ENCODE measurements at places on chromosomes 1 and 21. TPM values are rescaled to one million over a fixed set of nuclear protein-coding genes. Genes with fewer than 3 reads are reported as not detected.

The INSRR gene
- 1.1 TPM for total RNA-seq

DNA sequence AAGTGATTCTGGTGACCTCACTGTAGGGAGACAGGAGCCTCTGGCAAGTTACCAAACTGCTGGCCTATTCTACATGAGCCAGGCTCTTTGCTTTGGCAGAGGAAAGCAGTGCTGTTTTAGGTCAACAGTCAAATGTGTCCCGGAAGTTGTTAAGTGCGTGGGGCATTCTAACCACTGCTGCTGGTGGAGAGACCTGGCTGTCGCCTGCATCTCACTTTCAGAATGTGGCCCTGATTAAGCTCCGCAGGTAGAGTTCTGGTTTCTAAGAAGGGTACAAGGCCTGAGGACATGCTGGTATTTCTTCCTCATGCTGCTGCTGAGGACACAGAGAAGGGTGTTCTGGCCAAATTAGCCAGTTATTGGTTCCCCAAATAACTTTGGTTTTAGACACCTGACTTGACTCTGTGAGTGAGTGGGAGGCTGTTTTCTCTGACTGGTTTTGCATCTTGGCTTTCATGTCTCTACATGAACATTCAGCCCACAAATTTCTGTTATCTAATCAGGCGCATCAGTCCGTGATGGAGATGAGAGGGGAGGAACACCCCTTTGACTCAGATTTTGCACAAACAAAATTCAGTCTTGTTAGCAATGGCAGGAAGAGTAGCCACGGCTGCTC lies 120.8 kb downstream of the LMO4 start:
- DNase-seq: peak; percentile 11
- H3K4me3 ChIP-seq: no peak overlapping the region
- peaks cover 2% of the 10 kb centered on the region for H3K27me3 ChIP-seq
- peak overlapping the region; percentile 74 for H3K27ac ChIP-seq
- H3K4me1 ChIP-seq: peaks cover 19% of the 10 kb centered on the region

The CD1B gene
- not detected for total RNA-seq

- no peaks in the 10 kb centered on the region for H3K27me3 ChIP-seq
- H3K4me1 ChIP-seq: no peaks in the 10 kb centered on the region
- H3K27ac ChIP-seq: no peak overlapping the region
- no peak overlapping the region for H3K4me3 ChIP-seq
- H3K36me3 ChIP-seq: no peaks in the 10 kb centered on the region
Observed at GRCh38 chr1:98962156-98962555, 42.5 kb downstream of the PLPPR5 start.

DNA sequence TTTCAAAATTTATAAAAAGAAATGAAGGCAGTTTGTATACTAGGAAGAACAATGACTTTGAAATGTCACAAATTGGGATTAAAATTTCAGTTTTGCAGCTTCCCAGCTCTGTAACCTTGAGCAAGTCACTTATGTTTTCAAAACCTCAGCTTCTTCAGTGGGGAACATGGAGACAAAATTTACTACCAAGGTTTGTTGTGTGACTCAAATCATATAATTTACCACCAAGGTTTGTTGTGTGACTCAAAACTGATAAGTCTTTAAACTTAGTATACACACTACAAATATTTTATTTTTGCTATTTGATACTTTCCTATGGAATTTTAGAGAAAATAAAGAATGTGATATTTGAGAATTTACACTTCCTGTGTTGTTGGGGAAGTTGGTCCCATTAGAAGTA lies 219.9 kb downstream of the KCTD3 start:
- DNase-seq: no peak
- H3K27me3 ChIP-seq: no peaks in the 10 kb centered on the region
- H3K4me3 ChIP-seq: no peak overlapping the region
- H3K36me3 ChIP-seq: no peaks in the 10 kb centered on the region
- H3K4me1 ChIP-seq: no peaks in the 10 kb centered on the region

- H3K4me1 ChIP-seq: peaks cover 20% of the 10 kb centered on the region
- H3K27ac ChIP-seq: peak overlapping the region; percentile 5
- H3K4me3 ChIP-seq: no peak overlapping the region
- no peak for DNase-seq
- peaks cover 1% of the 10 kb centered on the region for H3K27me3 ChIP-seq
- no peaks in the 10 kb centered on the region for H3K36me3 ChIP-seq
Observed at GRCh38 chr1:181392613-181393220, 90.6 kb upstream of the CACNA1E start.

The ARL8A gene
- total RNA-seq: 57.9 TPM

GRCh38 chr1:190000365-190000872 lies 477.2 kb downstream of the BRINP3 start:
- no peaks in the 10 kb centered on the region for H3K4me1 ChIP-seq
- no peak for DNase-seq
- H3K4me3 ChIP-seq: no peak overlapping the region
- no peaks in the 10 kb centered on the region for H3K36me3 ChIP-seq

DNA sequence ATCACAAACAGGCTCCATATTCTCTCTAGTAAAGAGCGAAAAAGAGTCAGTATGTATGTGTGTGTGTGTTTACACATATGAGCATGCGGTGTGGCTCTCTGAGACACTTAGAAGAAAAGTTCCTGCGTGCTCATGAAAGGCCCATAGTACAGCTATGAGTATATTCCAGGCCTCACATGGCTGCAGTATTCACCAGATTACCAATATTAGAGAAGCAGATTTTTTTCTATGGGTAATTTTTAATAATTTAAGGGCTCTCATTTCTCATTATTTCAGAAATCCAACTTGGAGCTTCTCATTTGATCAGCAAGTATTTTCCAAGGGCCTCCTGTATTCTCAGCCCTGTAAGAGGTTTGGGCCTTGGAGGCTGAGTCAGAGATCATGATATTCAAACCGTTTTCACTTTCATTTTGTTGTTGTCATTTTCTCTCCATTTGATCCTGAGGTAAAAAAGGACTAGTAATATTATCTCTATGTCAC lies 232.9 kb upstream of the SGIP1 start:
- H3K27ac ChIP-seq: peak overlapping the region; percentile 82
- peaks cover 40% of the 10 kb centered on the region for H3K4me1 ChIP-seq
- DNase-seq: peak; percentile 21
- H3K27me3 ChIP-seq: no peaks in the 10 kb centered on the region
- H3K4me3 ChIP-seq: peak overlapping the region; percentile 68
- no peaks in the 10 kb centered on the region for H3K36me3 ChIP-seq

DNA sequence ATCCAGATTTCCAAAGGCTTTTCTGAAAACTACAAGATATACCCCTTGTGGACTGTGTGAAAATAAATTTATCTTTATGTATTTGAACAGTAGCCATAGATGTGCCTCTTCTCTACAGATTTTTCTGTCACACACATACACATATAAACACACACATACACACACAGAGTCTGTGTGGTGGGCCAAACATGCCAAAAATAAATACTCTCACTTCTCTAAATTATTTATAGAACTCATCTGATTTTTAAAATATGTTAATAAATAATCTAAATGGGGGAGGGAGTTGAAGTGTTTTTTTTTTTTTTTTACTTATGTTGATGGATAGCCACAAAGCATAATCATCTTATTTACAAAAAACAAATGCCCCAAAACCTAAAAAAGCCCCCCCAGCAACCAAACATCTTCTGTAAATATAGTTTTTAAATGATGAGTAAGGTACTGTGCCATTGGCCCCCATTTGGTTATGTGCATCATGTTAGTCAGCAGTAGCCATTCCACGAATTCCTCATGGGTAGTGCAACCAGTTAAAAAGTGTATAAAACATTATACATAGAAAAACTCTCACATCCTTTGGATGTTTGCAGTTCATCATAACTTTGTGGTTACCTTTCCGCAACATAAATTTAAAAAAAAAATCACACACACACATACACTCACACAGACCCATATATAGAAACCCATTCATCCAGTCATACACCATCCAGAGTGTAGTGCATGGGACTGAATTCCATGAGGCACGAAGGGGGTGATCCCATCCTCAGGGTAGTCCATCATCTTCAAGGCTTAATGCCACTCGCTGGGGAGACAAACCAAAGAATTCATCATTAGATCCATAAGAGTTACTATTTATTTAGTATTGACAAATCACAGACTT lies 8.2 kb upstream of the MAGOH start:
- no peak overlapping the region for H3K27ac ChIP-seq
- H3K4me3 ChIP-seq: no peak overlapping the region
- no peaks in the 10 kb centered on the region for H3K4me1 ChIP-seq
- H3K27me3 ChIP-seq: no peaks in the 10 kb centered on the region

DNA sequence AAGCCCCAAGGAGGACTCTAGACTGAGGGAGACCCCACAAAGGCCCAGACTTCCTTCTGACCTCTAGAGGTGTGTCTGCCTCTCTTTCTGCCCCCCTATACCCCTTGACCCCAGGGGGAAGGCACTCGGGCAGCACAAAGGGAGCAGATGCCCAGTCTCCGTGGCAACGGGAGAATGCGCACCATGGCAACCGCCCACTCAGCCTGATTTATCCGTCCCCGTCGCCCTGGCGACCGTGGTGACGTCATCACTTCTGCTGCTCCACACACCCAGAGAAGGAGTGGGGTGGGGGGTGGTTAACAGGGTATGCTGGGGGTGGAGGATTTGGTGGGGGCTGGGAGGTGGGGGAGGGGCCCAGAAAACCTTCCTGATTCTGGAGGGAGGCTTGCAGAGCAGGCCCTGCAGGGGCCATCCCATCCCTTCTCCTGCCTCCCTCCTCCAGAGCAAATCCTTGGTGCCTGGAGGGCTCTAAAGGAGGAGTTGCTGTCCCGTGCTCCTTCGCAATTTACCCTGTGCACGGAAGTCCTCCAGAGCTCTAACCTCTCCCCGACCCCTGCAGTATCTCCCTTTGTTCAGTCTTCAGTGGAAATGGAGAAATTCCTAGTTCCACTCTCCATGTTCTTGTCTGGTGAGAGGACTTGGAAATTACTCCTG lies 6.3 kb downstream of the CELF3 start:
- H3K27ac ChIP-seq: no peak overlapping the region
- no peaks in the 10 kb centered on the region for H3K36me3 ChIP-seq
- peaks cover 8% of the 10 kb centered on the region for H3K27me3 ChIP-seq
- H3K4me3 ChIP-seq: no peak overlapping the region
- DNase-seq: no peak
- H3K4me1 ChIP-seq: no peaks in the 10 kb centered on the region

- no peaks in the 10 kb centered on the region for H3K27me3 ChIP-seq
- peaks cover 58% of the 10 kb centered on the region for H3K36me3 ChIP-seq
- peaks cover 42% of the 10 kb centered on the region for H3K4me1 ChIP-seq
- peak overlapping the region; percentile 9 for H3K27ac ChIP-seq
Observed at GRCh38 chr1:21262293-21263051, 27.8 kb downstream of the ECE1 start.

The CASZ1 gene
- 9.9 TPM for total RNA-seq

The HSD3B2 gene
- not detected for total RNA-seq

DNA sequence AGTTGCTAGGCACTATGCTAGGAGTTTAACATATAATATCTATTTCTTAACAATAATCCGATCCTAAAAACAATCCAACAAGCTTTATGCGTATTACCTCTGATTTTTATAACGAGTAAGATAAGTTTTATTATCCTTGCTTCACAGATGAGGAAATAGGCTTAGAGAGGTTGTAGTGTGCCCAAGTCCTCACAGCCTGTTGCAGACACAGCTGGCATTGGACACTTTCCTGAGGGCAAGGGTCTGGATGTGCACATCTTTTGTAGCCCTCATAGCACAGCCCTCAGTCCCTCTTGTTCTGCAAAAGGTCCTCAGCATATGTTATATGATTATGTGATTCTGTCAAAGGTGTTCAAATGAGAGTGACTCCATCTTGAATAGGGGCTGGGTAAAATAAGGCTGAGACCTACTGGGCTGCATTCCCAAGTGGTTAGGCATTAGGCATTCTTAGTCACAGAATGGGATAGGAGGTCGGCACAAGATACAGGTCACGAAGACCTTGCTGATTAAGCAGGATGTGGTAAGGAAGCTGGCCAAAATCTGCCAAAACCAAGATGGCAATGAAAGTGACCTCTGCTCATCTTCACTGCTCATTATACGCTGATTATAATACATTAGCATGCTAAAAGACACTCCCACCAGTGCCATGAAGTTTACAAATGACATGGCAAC lies 75.7 kb upstream of the F3 start:
- no peak for DNase-seq
- peaks cover 12% of the 10 kb centered on the region for H3K4me1 ChIP-seq
- H3K27me3 ChIP-seq: peaks cover 1% of the 10 kb centered on the region
- H3K4me3 ChIP-seq: no peak overlapping the region
- H3K27ac ChIP-seq: no peak overlapping the region
- no peaks in the 10 kb centered on the region for H3K36me3 ChIP-seq

GRCh38 chr1:9691108-9691445 lies 39.5 kb downstream of the PIK3CD start:
- H3K27ac ChIP-seq: peak overlapping the region; percentile 90
- H3K4me3 ChIP-seq: peak overlapping the region; percentile 81
- peaks cover 57% of the 10 kb centered on the region for H3K4me1 ChIP-seq
- no peak for DNase-seq
- peaks cover 44% of the 10 kb centered on the region for H3K36me3 ChIP-seq

DNA sequence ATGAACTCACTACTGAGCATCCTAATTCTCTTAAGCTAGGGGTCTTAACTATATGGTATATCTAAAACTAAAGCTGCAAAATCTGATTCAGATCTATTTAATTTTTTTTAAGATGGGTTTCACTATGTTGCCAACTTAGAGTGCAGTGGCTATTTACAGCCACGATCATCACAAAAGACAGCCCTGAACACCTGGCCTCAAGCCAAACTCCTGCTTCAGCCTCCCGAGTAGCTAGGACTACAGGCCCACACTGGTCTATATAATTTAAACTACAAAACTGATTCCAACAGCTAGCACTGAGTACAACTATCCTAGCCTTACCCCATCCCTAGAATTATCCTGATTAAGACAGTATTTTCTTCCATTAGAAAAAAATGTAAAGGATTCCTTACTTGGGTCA lies 37.1 kb downstream of the EIF4G3 start:
- DNase-seq: no peak
- H3K4me1 ChIP-seq: no peaks in the 10 kb centered on the region
- no peak overlapping the region for H3K4me3 ChIP-seq
- H3K27me3 ChIP-seq: no peaks in the 10 kb centered on the region
- peaks cover 33% of the 10 kb centered on the region for H3K36me3 ChIP-seq
- H3K27ac ChIP-seq: no peak overlapping the region

- H3K4me1 ChIP-seq: peaks cover 15% of the 10 kb centered on the region
- H3K4me3 ChIP-seq: no peak overlapping the region
- no peak for DNase-seq
- H3K36me3 ChIP-seq: peaks cover under 1% of the 10 kb centered on the region
- H3K27me3 ChIP-seq: no peaks in the 10 kb centered on the region
Observed at GRCh38 chr1:241608379-241609033, 31.7 kb downstream of the CHML start.

- H3K4me3 ChIP-seq: no peak overlapping the region
- no peaks in the 10 kb centered on the region for H3K27me3 ChIP-seq
- peaks cover 4% of the 10 kb centered on the region for H3K4me1 ChIP-seq
- DNase-seq: no peak
Observed at GRCh38 chr1:14983277-14983676, 170.3 kb upstream of the TMEM51 start.

The SHE gene
- 0.05 TPM for total RNA-seq

DNA sequence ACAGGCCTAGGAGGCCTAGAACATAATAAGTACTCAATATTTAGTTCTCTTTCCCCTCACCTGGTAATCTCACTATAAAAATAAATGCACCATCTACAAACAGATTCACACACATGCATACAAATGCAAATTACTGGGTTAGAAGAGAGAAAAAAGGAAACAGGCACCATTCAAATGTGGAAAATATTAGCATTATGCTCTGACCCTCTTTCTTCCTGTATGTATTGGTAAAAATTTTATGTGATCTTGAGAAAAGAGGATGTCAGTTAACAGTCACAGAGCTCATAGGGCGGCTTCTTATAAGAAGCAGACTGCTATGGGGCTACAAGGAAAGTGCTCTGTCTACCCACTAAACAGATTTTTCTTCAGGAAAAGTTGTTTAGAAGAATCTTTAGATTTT lies 565.4 kb downstream of the LMO4 start:
- no peaks in the 10 kb centered on the region for H3K4me1 ChIP-seq
- no peak overlapping the region for H3K4me3 ChIP-seq
- DNase-seq: no peak
- no peaks in the 10 kb centered on the region for H3K36me3 ChIP-seq
- H3K27me3 ChIP-seq: peaks cover 1% of the 10 kb centered on the region

The TSPAN2 gene
- 0.76 TPM for total RNA-seq

The TINAGL1 gene
- total RNA-seq: not detected

All from activated T-helper 2 cell treated with anti-CD3 and anti-CD28 coated beads, Interferon-gamma antibody, Interleukin-2, Interleukin-4, amounts not matched to agents 10 μg/mL and 5 μg/mL and 100 μg/mL, durations not matched to agents 14 hours and 24 hours and 36 hours (primary cell).